Astrocyte (in vitro differentiated cells and primary cell): ENCODE measurements at places on chromosomes 1 and 21.

- DNase-seq, result no peak
Observed at GRCh38 chr1:81369833-81370232, 430.9 kb upstream of the ADGRL2 start.

DNA sequence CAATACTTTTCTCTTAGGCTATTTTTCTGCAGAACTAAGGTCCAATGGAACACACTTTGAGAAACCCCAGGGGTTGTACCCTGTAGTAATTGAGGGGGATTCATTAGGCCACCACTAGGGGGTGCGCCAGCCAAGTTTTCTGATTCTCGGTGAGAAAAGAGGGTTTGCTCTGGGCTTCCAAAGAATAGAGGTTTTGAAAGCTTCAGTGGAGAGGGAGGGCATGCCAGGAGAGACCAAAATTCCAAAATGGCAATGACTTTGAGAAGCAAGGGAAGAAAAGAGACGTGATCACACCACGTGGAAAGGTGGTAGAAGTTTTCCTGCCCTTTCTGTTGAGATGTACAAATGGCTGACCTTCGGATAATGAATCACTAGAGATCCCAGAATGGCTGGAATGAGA, 323.3 kb downstream of the RPS6KC1 start:
- peak; percentile 4 for DNase-seq

DNA sequence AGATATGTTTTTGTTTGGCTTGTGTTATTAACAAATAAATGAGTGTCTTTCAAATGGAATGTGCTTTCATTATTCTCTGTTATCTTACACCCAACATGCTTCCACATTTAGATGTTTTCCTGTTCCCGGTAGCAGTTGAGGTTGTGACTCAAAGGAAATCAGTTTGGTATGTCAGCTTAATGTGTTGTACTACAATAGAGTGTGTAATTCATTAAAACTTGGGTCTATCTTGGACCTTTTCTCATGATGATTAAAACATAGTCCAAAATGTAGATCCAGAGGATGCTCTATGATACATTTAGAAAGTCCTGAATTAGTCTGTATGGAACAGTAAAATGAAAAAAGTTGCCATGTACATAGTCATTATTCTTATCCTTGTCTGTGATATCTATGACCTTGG, 26.7 kb downstream of the RTCA start:
- DNase-seq, result peak; percentile 36

DNA sequence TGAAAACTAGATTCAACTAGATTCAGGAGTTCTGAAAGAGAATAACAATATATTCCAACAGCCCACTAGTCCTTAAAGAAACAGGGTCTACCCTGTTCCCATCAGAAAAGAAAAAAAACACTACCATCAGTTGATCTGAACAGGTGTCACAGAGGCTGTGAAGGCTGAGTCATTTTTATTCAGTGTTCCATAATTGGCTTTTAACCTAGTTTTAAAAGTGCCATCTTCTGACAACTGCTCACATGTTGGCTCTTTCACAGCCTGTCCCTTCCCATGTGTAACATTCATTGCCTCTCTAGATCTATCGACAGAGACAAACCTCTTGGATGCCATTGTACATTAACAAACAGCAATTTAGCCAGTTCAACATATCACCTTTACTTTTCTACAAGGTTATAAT, 243.7 kb downstream of the TBX15 start:
- DNase-seq, result no peak

- DNase-seq, result peak; percentile 83
Observed at GRCh38 chr1:111553196-111553595, 49.8 kb upstream of the ADORA3 start.

- peak; percentile 20 for DNase-seq
Observed at GRCh38 chr1:222243902-222244301, 304.0 kb downstream of the HHIPL2 start.

DNA sequence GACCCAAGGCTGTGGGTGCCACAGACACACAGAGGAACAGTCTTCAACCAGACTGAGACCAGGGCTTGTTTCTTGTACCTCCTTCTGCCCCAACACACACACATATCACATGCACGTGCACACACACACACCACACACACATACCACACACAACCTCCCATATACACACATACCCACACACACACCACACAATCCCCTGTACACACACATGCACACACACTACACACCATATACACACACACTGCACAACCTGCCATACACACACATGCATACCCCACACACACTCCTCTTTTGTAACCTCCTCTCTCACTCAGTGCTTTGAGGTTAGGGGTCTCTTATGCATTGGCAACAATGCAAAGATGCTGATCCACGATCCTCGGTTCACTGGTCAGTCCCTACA, 217.0 kb downstream of the AJAP1 start:
- no peak for DNase-seq

DNA sequence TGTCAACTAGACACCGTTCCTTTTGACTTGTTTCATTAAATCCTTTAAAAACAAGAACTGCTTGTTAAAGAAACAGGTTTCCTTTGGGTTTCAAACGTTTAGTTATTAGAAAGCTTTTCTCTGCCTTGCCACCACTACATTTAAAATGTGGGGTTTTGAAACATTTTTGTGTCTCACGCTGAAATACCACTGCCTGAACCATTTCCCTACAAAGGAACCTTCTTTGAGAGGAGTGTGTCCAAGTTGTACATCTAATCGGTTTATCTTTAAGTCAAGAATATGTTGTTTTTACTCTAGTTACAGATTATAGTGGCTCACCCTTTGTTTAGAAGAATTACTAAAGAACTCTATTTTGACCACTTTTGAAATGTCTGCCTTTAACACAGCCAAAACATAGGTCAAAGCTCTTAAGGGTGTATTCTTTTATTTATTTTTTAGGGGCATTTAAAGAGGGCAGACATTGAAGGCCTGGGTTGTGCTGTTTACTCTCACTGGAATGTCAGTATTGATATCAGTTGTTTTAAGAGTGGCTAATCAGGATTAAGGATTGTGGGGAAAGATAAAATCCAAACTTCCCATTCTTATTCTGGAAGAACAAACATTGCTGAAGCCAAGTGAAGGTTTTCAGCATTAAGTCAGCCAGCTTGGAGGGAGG, 143.4 kb downstream of the GALNT2 start:
- DNase-seq, result peak; percentile 65

DNA sequence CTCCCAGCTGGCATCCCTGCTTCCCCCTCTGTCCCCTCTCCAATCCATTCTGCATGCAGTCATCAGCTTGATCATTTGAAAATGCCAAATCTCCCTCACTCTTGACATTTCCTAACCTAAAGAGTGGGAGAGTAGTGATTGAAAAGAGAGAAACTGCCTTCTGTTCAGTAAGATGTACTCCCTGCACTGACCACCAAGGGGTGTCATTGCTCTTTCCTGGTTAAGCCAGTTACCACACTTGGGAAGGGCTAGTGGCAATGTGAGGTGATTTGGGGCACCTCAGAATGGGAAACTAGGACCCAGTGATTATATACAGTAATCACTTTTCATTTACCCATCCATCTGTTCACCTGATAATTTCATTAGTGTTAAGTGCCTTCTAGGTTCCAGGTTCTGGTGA, 6.9 kb upstream of the TMEM269 start:
- DNase-seq, result no peak

- peak; percentile 91 for DNase-seq
Observed at GRCh38 chr1:65423884-65424572, 3.6 kb downstream of the LEPR start.

DNA sequence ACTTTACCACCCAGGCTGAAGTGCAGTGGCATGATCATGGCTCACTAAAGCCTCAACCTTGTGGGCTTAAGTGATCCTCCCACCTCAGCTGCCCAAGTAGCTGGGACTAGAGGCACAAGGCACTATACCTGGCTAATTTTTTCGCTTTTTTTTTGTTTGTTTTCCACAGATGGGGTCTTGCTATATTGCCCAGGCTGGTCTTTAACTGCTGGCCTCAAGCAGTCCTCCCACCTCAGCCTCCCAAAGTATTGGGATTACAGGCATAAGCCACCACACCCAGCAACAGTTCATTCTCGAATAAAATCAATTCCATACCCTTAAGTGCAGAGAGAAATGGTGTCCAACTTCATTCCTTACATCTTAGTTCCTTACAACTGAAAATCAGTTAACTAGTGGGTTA, 24.8 kb downstream of the DCAF8 start:
- no peak for DNase-seq

DNA sequence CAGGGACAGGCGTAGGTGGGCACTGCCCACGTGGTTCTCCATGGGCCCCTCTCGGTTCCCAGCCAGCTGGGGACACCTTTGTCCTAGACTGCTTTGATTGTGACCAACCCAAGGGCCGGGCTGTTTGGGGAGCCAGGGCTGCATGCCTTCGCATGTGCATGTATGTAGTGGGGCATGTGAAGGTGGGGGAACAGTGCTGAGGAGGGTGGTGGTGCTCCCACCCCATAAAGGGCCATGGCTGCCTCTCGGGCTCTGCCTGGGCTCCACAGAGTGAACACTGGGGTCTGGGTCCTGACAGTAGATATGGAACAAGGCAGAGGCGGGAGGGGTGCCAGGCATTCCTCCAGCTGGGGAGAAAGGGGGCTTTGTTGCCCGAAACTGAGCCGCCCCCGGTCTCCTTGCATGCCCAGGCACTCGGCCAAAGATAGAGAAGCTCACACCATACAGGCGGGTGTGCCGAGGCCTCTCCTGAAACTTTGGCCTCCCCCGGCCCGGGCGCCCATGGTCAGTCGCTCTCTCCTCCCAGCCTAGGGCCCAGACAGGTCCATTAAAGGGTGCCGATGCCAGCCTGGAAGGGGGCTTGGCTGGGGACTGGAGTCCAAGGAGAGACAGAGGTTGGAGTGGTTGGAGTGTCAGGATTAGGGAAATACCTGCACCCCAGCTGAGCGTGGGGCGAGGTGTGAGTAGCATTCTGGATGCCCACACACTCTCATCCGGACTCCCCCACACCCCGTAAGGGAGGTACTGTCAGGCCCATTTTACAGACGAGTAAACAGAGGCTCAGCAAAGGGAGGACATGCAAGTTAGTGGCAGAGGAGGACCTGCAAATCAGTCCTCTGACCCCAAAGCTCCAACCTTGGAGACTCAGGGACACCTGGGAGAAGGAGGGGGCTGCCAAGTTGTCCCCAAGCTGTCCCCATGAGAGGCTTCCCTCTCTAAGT, 41.1 kb downstream of the EPHA2 start:
- DNase-seq, result no peak

GRCh38 chr1:236142253-236143103, at the start of gene GPR137B:
Gene GPR137B, plus strand, starts transcription at chr1:236142539. Its CDS starts 84 bp downstream, at chr1:236142623.
- peak; percentile 44 for DNase-seq

DNA sequence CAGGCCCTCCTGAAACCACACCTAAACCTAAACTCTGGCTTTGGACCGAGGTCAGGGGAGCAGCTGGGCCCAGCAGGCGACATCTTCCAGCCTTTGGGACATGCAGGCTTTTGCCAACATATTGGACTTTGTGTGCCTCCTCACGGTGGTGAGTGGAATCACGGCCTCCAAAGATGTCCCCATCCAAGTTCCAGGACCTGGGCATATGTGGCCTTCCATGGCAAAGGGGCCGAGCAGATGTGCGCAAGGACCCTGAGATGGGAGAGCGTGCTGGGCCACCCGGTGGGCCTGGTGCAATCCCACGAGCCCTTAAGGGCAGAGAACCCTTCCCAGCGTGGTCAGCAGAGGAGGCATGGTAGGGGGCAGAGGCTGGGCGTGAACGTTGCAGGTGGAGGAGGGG, 160.8 kb upstream of the C1orf174 start:
- DNase-seq, result no peak

- DNase-seq, result no peak
Observed at GRCh38 chr21:33821503-33822322, 93.9 kb downstream of the ATP5PO start.

GRCh38 chr1:48109390-48110013, 112.3 kb upstream of the TRABD2B start:
- DNase-seq, result peak; percentile 15

GRCh38 chr1:118169016-118169415, 16.0 kb downstream of the SPAG17 start:
- DNase-seq, result no peak

DNA sequence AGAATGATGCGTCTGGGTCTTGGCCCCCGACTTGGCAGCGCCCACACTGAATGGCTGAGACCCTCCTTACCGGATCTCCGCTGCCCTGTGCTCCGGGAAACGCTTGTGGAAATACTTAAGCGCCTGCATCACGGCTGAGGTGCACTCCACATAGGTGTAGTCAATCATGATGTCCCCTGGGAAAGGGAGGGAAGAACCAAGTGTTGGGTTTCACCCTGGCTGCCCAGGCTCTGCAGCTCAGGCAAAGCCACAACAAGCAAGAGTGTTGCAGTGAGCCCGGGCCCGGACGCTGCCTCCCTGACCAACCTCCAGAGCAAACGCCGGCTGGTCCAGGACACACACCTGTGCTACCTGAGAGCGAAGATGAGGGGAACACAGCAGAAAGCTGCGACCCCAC, 21.5 kb upstream of the SPATC1L start:
- DNase-seq, result no peak

DNA sequence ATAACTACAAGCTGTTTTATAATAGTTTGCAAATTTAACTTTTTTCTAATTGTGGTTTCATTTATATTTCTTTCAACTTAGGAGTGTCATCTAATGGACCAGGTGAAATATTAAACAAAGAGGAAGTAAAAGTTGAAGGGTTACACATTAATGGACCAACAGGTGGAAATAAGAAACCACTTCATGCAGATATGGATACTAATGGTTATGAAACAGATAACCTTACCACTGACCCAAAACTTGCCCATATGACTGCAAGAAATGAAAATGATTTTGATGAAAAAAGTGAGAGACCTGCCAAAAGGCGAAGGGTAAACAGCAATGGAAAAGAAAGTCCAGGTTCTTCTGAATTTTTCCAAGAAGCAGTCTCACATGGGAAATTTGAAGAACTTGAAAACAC, 59.7 kb downstream of the MIER1 start:
- no peak for DNase-seq

DNA sequence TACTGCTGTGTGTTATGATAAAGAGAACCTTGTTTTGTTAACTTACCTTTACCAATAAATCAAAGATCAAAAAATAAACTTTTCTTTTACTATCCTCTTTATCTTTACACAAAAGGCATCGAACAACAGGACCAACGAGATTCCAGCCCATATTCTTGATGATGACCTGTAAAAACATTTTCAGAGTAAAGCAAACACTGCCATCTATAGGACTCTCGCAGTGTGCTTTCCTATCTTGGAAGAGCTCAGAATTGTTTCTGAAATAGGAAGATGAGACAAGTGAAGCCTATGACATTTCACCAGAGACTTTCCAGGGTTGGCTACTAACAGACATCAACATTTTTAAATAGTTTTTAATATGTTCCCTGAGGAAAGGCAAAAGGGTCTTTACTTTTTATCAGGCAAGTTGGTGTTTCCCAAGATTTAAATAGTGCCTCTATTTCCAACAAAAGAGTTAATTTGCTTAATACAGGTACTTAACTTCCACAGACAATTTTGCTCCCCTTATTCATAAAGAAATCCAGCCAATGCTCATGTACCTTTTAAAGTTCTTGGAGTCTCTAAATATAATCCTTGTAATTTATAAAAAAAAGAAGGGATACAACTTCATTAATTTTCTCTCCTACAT, 7.3 kb downstream of the GLMN start:
- peak; percentile 42 for DNase-seq

DNA sequence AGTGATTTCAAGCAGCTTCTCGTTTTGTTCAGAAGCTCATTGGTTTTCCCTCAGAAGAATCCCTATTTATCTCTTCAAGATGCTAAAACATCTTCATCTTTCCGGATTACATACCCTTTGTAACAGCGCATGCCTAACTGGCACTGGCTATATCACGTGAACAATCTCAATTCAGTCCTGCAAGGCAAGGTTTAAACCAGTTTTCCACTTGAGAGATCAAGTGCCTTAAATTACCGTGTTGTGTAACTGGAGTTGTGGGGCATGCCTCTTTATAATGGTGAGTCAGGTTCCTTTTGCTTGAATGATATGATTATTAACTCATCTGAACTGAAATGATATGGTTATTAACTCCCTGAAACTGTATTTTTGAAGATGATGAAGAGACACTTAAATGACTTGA, 11.0 kb upstream of the ZFP69B start:
- no peak for DNase-seq
